ENCODE measurements at places on chromosomes 5 and 9.

GRCh38 chr5:5165541-5166002 is 25.4 kb downstream of the ADAMTS16 start:
- DNase-seq, result no peak

- no peak for DNase-seq
Observed at GRCh38 chr5:179731791-179732411, 721 bp upstream of the MAML1 start.

GRCh38 chr5:120164037-120164436 is 300.1 kb upstream of the PRR16 start:
- DNase-seq, result no peak

DNA sequence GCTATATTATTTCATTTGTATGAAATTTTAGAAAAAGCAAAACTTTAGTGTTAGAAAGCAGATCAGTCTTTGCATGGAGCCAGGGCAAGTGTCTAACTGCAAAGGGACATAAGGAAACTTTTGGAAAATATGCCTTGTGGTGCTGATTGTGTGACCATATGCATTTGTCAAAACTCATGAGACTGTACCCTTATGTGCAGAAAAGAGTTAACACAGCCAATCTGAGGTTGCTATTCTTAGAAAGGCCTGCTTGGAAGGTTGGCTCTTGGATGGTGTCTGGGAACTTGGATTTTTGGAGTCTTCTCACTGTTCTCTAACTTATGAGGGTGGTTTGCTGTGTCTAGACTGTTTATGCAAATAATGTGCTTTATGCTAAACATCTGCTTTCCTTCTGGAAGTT is 76.6 kb downstream of the SNX18 start:
- DNase-seq, result no peak
